ENCODE measurements at places on chromosomes 3 and 15. TPM values are rescaled to one million over a fixed set of nuclear protein-coding genes. Genes with fewer than 3 reads are reported as not detected.
A peak's percentile ranks its signal among the peaks of the same experiment; 100 is the strongest.

ST3GAL6 gene
- 81.7 TPM for polyA plus RNA-seq

- DNase-seq: no peak
Measured at GRCh38 chr15:39275066-39275465, 305.8 kb upstream of the THBS1 start.

- DNase-seq: no peak
Measured at GRCh38 chr3:193922034-193922774, 213.7 kb upstream of the HES1 start.

SATB1 gene
- polyA plus RNA-seq: 39.4 TPM

- DNase-seq: no peak
Measured at GRCh38 chr15:100041127-100041828, 300.5 kb downstream of the ADAMTS17 start.

GRCh38 chr3:190545191-190545590 is 31.3 kb downstream of the IL1RAP start:
- DNase-seq: no peak

GRCh38 chr3:9721015-9721699 is 10.4 kb upstream of the BRPF1 start:
- DNase-seq: no peak

DNA sequence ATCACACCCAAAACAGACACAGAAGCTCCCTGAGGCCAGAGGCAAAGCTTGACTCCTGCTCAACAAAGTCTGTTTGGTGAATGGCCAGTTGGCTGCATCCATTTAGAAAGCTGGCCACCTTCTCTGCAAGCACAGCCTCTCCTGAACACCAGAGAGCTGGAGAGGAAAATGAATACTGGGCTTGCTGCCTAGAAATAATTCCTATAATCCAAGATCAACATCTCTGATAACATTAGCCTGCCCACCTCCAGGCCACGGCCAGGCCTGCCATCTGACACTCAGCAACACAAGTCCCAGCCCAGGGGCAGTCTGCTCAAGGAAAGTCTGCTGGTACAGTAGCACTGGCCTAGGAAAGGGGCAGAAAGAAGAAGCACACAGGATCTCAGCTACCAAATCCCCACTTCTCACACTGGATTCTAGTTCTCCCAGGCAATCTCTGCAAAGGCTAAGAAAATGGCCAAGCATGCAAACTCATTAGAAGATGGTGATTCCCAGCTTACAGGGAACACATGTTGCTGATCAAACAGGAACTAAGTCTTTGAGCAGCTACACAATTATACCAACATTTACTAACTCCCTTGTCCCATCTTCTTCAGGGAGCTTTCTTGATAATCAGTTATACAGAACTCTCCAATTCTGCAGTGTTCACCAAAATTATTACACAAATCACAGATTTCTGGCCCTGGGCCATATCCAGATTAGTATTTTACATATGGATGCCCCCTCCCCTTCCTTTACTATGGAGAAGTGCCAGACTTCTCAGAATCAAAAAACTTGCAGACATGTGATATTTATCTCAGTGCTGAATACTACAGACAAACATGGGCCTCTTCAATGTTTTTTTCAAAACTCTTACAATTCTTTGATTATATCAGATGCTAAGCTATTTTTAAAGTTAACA is 9.9 kb downstream of the TBC1D2B start:
- DNase-seq: no peak

RBMS3 gene
- polyA plus RNA-seq: 11.6 TPM

- no peak for DNase-seq
Measured at GRCh38 chr3:20056725-20057611, 16.7 kb downstream of the KAT2B start.

CCR9 gene
- polyA plus RNA-seq: not detected

DNA sequence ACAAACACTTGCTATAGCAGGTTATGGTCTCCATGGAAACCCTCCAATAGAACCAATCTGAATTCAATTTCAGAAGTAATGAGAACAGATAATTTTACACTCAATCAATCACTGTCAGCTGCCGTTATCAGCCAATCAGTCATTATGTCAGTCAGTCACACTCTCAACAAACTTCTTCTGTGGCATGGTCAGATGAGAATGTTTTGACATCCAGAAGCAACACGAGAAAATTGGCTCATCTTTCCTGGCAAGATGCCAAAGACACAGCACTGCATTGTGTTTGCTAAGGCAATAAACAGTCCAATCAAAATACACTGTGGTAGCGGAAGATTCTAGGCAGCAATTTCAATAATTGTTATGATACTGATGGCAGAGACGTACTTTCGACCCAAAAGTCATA is 190.7 kb downstream of the RORA start:
- no peak for DNase-seq

- DNase-seq: no peak
Measured at GRCh38 chr3:35484929-35485530, 154.3 kb upstream of the ARPP21 start.

DNA sequence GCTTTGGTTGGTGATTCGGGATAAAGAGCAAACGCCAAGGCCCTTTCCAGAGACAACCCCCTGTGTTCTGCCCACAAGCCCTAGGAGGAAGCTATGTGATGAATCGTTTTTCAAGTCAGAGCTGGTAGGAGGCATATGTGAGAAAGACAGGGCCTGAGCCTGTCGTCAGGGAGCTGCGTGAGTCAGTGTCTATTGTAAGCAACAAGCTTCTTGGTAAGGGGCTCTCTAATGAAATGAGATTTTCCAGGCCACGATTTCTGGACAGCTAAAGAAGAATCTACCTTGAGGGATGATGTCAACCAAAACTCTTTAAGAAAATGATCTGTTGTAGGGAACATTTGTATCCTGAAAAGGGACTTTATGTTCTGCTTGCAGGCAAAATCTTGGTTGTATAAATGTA is 318.9 kb upstream of the IL12A start:
- no peak for DNase-seq

DNA sequence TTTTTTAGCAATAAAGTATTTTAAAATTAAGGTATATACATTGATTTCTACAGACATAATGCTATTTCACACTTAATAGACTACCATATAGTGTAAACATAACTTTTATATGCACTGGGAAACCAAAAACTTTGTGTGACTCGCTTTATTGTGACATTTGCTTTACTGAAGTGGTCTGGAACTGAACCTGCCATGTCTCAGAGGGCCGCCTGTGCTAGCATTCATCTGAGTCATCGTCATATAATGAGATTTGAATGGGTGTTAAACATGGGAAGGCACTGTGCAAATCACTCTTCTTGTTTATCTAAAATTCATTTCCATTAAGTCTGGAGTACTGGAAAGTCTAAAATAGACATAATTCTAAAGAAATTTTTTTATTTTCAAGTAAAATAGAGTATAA is 12.9 kb downstream of the EIF2AK4 start:
- DNase-seq: no peak

MGA gene
- 31.6 TPM for polyA plus RNA-seq

DNA sequence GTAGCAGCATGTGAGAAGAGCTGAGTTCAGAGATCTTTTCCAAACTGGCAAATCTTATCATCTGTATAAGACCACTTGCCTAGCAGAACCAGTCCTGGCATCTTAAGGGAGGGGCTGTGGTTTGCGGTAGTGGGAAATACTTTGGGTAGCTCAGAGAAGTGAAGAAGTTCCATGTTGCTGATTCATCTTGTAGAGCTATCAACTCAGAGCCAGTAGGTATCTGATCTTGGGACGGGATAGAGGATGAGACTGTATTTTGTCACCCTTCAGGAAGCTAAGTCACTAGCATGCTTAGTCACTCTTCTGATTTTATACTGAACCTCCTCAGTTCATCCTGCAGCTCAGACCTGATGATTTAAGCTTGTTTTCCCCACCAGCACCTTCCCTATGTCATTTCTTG is 211.4 kb downstream of the NR1D2 start:
- no peak for DNase-seq

GRCh38 chr15:39403640-39404117 is 177.2 kb upstream of the THBS1 start:
- no peak for DNase-seq

- DNase-seq: peak; percentile 19
Measured at GRCh38 chr3:107740992-107741896, 218.5 kb downstream of the BBX start.

- no peak for DNase-seq
Measured at GRCh38 chr3:71048948-71049347, 534.6 kb downstream of the FOXP1 start.

DNA sequence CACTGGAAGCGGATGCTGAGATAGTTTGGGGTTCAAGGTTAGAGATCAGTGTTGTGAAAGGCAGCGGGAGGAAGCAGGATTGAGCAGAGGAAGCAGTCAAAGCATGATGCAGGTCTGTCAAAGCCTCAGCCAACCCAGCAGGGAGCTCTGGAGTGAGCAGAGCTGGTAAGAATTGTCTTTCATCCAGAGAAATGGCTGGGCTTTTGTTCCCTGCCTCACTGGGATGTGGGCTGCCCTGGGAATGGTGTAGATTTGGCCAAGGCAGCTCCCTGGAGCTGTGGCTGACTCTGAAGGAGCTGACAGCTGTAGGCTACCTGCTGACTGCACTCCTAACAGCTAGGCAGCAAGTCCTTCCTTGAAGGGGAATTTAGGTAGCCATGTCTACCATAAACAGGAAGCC is 61.9 kb upstream of the STXBP5L start:
- no peak for DNase-seq

MB21D2 gene
- polyA plus RNA-seq: 15.4 TPM

Data from renal pelvis (tissue), 12 donors.